ENCODE measurements at places on chromosomes 2 and 18.

DNA sequence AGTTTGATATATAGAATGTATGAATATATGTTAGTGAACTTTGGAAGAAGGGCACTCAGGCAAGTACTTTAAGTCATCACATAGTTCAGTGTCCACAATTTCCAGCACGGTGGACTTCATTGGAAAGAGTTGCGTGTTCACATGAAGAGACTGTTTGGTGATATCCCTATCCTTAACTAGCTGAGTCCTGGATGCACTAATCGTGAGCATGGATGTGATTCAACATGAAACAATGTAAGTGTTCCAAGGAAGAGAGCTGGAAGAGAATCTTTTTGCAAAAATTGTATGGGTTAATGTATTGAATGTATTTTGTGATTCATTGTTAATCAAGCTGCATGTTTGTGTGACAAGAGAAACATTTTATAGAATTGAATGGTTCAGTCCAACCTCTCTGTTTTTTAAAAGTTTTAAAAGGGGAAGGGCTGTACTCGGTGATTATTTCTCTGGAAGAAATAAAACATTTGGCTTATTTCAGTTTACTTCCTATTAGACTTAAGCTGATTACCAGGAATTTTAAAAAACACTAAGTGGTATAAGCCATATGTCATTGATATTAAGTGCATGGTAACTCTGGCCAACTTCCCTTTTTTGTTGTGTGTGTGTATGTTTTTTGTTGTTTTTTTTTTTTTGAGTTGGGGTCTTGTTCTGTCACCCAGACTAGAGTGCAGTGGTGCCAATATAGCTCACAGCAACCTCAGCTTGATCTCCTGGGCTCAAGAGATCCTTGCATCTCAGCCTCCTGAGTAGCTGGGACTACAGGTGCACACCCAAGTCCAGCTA, 8.6 kb downstream of the XRCC5 start:
- no peak for DNase-seq

DNA sequence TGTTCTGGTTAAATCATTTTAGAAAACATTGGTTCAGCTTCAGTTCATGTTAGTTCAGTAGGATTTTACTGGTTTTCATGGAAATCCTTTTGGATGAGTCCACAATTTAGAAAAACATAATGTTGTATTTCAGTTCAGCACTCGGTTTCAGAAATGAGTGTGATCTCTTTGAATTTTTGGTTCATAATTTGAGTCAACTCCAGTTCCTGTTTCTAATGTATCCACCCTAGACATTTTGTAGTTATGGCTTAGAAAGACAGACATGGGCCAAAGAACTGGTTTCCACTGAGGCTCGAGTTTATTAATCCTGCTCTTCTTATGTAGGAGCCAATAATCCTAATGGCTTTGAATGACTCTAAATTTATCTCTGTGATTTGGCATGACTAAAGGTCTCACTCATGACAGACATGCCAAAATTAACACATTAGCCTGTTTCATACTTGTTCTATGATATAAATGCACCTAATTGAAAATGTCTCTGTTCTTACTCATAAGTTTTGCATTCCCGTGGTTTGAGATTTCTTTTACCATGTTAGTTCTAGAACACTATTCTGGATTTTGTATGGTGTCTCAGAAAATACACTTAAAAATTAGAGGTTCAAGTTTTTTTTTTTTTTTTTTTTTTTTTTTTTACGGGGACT, 82.3 kb upstream of the SPRED2 start:
- DNase-seq, result no peak

DNA sequence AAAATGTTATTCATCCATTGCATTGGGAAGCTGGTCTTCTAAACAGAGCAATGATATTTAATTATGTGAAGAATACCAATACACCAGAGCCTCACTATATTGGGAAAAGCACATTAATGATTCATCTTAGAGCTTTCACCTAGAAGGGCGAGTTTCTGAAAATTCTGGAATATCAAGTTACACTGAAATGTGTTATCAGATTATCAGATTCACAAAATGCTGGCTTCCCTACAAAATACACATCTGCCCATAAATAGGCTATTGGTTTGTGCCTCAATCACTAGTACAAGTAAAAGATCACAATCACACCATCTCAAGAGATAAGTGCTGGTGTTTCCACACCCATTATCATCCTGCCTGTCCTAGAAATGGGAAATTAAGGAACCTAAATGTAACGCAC, 200.7 kb downstream of the TMEM163 start:
- no peak for DNase-seq

- no peak for DNase-seq
Observed at GRCh38 chr2:18067588-18068384, 189.3 kb downstream of the KCNS3 start.

- DNase-seq, result no peak
Observed at GRCh38 chr18:27520401-27520800, 335.3 kb upstream of the CHST9 start.

- no peak for DNase-seq
Observed at GRCh38 chr2:39512434-39512935, 75.4 kb upstream of the MAP4K3 start.

- DNase-seq, result no peak
Observed at GRCh38 chr2:204024503-204024902, 87.9 kb downstream of the ICOS start.

- DNase-seq, result no peak
Observed at GRCh38 chr2:15238028-15238427, 323.1 kb downstream of the NBAS start.

DNA sequence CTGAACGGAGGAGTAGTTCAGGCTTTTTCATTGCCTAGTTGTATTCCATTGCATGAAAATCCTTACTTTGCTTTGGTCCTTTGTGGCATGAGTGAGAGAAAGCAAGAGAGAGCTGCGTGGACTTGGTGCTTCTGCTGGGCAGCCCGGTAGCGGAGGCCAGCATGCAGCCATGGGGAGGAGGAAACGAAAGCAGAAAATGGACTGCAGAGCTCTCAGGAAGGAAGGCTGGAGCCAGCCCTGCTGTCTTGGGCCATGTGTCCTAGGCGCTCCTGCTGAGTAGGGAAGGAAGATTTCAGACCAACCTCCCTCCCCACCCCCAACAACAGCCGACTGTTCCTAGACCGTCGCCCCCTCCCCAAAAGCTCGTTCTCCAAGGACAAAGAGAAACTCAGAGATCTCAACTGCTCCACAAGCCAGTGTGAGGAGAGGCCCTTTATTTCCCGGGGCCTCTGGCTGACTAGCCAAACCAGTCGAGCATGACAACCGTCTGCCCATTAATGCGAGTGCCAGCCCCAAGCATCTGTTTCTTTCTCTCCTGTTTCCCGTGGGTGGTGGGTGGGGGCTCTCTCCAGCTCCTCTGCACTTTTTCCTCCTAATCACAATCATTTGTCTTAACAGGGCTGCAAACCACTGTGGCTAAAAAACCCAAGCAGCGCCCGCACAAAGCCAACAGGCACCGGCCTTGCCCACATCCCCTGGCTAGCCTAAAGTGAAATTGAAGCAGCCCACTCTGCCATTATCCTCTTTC, 66.8 kb upstream of the FZD7 start:
- DNase-seq, result no peak

DNA sequence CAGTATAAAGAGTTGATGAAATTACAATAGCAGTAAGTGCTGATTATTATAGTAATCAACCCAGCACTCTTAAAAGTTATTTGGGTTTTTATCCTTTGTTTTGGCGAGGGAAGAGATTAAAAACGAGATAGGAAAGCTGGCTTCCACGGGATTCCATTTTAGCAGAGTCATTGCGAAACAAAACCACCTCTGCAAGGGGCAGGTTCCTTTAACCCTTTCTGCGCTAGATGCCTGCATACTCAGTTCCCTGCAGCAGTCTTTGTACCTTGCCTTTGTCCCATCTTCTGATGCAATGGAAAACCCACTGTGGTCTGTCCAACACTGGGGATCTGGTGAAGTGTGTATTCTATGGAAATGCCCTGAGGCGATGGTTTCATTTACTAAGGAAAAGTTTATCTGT, 2.7 kb downstream of the YPEL5 start:
- no peak for DNase-seq

DNA sequence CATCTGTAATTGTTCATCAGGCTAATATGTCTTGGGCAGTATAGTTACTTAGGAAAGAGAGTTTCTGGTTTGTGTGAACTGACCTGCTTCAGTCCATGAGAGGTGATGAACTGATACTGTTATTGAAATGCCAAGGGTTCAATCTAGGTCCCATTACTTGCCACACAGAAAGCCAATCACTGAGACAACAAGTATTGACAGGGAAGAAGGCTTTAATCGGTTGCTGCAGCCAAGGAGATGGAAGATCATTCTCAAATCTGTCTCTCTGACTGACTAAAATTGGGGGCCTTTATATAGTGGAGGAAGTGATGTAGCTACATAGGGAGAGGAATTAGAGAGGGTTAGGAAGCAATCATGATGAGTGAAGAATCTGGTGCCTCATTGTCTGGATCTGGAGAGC, 19.9 kb upstream of the FAM98A start:
- no peak for DNase-seq

DNA sequence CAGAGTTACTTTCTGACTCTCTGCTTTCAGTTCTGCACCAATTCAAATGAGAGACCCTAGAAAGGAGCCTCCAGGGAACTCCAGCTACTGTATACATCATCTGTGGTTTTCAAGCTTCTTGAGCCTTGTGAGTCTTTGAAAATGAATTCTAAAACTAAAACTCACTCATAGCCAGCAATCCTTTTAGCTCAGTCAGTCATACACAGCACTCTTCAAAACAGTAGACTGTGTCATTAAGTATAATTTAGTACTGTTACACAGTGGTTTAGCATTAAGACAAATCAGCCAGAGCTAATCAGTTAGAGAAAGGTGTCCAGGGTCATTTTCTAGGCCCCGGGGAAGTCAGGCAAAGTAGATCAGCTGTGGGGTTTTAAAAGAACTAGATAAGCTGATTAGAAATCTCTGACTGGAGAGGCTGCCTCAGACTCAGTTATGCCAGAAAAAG, 322.1 kb upstream of the THUMPD2 start:
- DNase-seq, result no peak

GRCh38 chr2:13676269-13676668, 956.2 kb upstream of the LRATD1 start:
- DNase-seq, result no peak

Measured in NCI-H2081 treated with DMSO at 0.1 percent for 48 hours (cell line).